Small intestine (tissue), 16 donors: ENCODE measurements at places on chromosomes 1 and 21. TPM values are rescaled to one million over a fixed set of nuclear protein-coding genes. Genes with fewer than 3 reads are reported as not detected.

DNA sequence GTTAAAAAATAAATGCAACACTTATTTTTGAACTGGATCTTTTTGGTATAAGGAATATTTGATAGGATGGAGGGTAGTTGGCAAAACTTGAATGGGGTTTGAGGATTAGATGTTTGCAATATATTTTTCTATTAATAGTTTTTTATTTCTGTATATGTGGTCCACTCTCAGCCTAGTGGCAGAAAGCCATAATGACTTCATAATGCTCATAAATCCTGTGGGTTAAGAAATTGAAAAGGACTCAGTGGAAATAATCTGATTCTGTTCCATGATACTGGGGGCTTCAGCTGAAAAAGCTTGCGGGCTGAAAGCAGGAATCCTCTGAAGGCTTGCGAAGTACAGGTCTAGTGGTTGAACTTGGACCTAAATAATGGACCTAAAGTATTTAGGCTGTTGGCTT is 1028.6 kb upstream of the PRMT6 start:
- no peaks in the 10 kb centered on the region for H3K27me3 ChIP-seq
- no peaks in the 10 kb centered on the region for H3K4me1 ChIP-seq
- no peak overlapping the region for H3K4me3 ChIP-seq
- H3K27ac ChIP-seq: no peak overlapping the region
- no peaks in the 10 kb centered on the region for H3K36me3 ChIP-seq

DNA sequence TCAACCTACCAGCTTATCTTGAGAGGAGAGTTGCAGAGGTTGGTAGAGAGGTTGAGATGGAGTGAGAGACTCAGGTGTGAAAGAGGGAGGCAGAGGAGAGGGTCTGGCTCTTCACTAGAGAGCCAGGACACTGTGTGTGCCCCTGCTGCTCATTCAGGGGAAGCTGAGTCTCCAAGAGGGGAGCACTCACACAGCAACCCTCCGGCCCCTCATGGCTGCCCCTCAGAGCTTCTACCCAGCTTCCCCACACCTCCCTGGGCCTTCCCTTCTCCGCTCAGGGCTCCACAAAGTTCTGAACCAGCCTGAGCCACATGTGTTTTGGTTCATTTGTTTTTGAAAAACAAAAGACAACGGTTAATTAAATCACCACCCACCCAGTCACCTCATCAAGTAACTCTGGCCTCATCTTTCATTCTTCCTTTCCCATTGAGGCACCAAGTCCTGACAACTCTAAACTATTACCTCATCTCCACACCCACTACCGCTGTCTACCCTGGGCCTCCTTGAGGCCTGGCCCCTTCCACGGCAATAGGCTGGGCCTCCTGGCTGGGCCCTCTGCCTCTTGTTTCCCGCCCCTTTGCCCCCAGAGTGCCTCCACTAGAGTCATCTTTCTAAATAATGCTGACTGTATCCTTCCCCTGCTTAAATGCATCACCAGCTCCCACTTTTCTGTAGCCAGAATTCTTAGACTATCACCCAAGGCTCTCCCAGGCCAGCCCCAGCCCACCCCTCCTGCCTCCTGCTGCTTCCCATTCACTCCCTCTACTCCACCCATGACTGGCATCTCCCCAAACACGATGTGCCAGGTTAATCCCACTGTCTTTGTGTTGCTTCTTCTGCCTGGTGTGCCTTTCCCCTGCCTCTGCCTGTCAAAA is 33.0 kb downstream of the TNNT2 start:
- no peaks in the 10 kb centered on the region for H3K27me3 ChIP-seq
- H3K27ac ChIP-seq: no peak overlapping the region
- H3K36me3 ChIP-seq: no peaks in the 10 kb centered on the region
- H3K4me1 ChIP-seq: no peaks in the 10 kb centered on the region
- DNase-seq: no peak

DNA sequence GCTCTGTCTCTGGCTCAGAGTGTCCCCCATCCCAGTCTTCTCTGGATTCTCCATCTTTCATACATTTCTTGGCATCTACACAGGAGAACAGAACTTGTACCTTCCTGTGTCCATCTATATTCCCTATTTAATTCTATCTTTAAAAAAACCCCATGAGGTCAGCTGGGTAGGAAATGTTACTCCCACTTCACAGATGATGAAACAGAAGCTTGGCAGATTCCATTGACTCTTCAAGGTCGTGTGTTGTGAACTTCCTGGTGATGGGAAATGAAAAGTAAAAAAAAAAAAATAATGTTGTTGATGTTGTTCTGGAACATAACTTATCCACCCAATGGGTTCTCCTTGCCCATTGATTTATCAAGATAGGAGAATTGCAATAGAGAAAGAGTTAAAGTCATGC is 8.9 kb downstream of the CHI3L2 start:
- H3K4me3 ChIP-seq: no peak overlapping the region
- no peaks in the 10 kb centered on the region for H3K36me3 ChIP-seq
- DNase-seq: no peak

DNA sequence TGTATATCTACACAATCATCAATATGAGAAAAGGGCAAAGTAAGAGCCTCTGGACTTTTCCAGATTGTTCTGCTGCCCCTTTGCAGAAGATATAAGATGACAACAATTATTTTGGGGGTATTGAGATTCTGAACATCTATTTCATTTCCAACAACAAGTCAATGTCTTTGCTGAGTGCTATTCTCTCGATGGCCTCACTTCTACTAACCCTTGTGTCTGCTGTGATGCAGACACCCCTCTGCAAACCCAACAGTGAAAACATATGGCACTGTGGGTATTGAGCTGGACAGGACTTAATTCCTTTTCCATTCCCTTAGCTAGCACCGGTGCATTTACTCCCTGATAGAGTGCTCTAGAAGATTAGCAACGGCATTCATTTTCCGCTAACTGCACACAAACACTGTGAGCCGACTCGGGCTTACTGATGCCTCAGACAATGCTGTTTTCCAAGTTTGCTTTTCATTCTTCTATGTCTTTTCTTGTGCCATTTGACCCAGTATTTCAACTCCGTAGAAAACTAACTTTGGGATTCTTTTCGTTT is 33.4 kb upstream of the SMYD2 start:
- H3K36me3 ChIP-seq: no peaks in the 10 kb centered on the region
- H3K4me3 ChIP-seq: no peak overlapping the region
- no peak for DNase-seq
- H3K4me1 ChIP-seq: no peaks in the 10 kb centered on the region
- H3K27me3 ChIP-seq: no peaks in the 10 kb centered on the region

DNA sequence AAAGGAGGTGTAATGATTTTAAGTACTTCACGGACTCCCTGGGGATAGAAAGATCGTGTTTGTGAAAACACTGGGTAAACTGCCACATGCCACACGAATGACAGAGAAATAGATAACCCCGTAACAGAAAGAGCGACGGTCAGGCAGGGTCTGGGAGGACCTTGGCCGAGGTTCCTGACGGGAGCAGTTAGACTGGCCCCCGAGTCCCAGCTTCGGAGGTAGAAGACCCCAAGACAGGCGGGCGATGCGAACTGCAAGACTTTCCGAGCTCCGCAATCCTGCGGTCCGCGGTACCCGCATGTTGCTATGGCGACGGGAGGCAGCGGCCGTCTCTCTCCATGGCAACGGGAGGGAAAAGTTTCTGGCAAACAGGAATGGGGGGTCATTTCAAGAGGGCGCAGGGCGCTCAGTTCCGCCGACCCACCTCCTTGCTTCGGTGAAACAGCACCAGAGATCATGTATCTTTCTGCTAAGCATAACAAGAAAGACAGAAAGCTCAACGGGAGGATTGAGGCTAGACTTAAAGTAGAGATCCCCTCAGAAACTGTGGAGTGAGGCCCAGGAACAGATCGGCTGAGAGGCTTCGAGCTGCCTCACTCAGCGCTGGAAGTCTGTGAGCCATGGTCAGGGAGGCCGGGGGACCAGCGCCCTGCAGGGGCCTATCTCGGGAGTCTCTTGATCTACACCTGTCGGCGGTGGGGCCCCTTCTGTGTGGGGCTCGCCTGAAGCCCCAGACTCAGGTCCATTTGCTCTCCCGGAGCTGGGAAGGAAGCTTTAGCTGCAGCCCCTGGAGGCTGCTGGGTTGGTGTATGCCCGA is 685 bp upstream of the SYT6 start:
- no peaks in the 10 kb centered on the region for H3K36me3 ChIP-seq
- H3K4me1 ChIP-seq: peaks cover 13% of the 10 kb centered on the region
- H3K27me3 ChIP-seq: peaks cover 35% of the 10 kb centered on the region

GRCh38 chr21:14771593-14771992 is 225.5 kb upstream of the SAMSN1 start:
- H3K4me1 ChIP-seq: no peaks in the 10 kb centered on the region
- DNase-seq: no peak
- H3K36me3 ChIP-seq: no peaks in the 10 kb centered on the region
- H3K27ac ChIP-seq: no peak overlapping the region
- H3K4me3 ChIP-seq: no peak overlapping the region
- H3K27me3 ChIP-seq: no peaks in the 10 kb centered on the region

DNA sequence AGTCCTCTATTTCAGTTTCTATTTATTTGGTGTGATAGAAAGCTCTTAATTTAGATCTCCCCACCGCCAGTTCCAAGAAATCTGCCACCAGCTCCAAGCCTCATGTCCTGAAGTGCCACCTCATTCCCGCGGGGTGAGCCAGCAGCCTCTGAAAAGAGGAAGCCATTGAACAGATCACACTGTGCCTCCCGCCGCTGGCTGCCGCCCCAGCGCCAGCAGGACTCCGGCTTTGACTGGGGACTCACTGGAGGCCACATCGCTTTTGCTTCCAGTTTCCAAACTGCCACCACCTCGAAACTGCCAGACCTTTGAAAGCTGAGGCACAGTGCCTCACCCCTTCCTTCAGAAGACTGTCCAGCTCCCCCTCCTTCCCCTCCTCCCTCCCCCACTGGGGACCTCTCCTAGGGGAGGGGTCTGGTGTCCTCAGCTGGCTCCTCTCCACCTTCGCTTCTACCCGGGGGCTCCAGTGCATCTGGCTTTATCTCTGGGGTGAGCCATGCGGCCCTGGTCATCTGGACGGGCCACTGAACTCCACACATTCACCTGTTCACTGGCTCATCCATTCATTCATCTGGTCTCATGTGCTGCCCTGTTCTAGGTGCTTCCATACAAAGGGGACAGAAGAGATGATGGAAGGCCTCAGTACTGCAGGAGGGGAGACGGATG is 58.9 kb downstream of the VPS26C start:
- H3K27me3 ChIP-seq: no peaks in the 10 kb centered on the region
- no peak overlapping the region for H3K4me3 ChIP-seq
- H3K4me1 ChIP-seq: no peaks in the 10 kb centered on the region
- H3K36me3 ChIP-seq: peaks cover 3% of the 10 kb centered on the region
- no peak for DNase-seq
- H3K27ac ChIP-seq: no peak overlapping the region

GRCh38 chr1:2352897-2353550 is 38.3 kb downstream of the MORN1 start:
- no peaks in the 10 kb centered on the region for H3K4me1 ChIP-seq
- H3K27me3 ChIP-seq: no peaks in the 10 kb centered on the region

- H3K27ac ChIP-seq: no peak overlapping the region
- no peak overlapping the region for H3K4me3 ChIP-seq
- H3K27me3 ChIP-seq: no peaks in the 10 kb centered on the region
- DNase-seq: no peak
These were observed 191.1 kb upstream of the TMEM51 start for GRCh38 chr1:14962407-14962806.

- H3K27me3 ChIP-seq: no peaks in the 10 kb centered on the region
- no peaks in the 10 kb centered on the region for H3K4me1 ChIP-seq
- DNase-seq: no peak
- H3K27ac ChIP-seq: no peak overlapping the region
- no peak overlapping the region for H3K4me3 ChIP-seq
These were observed 18.6 kb downstream of the GBP6 start for GRCh38 chr1:89382479-89382878.

DNA sequence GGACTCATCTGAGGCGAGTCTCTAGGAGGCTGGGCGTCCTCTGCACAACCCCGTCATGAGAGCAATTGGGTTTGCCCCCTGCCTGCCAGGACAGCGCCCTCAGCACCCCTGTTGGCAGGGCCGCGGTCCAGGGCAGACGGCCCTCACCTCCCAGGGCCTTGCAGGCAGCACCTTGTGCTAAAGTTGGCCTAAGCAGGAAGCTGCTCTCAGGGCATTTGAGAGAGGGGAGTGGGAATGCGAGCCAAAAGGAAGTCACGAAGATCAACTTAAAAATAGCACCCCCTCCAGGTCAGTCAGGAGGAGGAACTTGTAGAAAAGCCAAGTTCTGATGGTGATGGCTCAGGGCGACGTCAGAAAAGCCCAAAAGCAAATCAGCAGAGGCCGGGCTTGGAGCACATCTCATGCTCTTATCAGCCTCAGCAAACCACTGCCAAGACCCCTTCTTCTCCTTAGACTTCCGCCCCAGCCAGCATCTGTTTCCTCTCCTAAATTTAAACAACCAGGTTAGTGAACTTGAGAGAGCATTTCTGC is 12.6 kb upstream of the ADORA3 start:
- DNase-seq: no peak
- peaks cover 9% of the 10 kb centered on the region for H3K27me3 ChIP-seq

- no peaks in the 10 kb centered on the region for H3K4me1 ChIP-seq
- no peaks in the 10 kb centered on the region for H3K36me3 ChIP-seq
- no peak for DNase-seq
- H3K4me3 ChIP-seq: no peak overlapping the region
- no peaks in the 10 kb centered on the region for H3K27me3 ChIP-seq
These were observed 14.2 kb upstream of the F13B start for GRCh38 chr1:197081117-197081753.

DNA sequence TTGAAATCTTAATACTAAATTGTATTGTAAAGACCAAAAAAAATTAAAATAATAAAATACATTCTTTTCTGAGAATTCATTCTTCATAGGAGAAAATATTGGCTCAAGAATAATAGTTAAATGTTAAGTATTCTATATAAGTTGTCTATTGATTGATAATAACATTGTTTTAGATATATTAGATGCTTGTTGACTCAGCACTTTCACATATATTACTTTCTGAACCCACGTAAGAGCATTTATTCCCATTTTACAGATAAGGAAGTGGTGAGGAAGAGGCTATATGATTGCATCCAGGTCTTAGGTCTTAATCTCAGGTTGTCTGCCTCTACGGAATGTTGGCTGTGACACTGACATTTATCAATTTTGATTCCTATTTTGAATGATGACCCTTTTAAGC is 898.8 kb downstream of the TTLL7 start:
- H3K27ac ChIP-seq: no peak overlapping the region
- H3K36me3 ChIP-seq: no peaks in the 10 kb centered on the region
- no peaks in the 10 kb centered on the region for H3K27me3 ChIP-seq
- no peaks in the 10 kb centered on the region for H3K4me1 ChIP-seq
- no peak overlapping the region for H3K4me3 ChIP-seq

DNA sequence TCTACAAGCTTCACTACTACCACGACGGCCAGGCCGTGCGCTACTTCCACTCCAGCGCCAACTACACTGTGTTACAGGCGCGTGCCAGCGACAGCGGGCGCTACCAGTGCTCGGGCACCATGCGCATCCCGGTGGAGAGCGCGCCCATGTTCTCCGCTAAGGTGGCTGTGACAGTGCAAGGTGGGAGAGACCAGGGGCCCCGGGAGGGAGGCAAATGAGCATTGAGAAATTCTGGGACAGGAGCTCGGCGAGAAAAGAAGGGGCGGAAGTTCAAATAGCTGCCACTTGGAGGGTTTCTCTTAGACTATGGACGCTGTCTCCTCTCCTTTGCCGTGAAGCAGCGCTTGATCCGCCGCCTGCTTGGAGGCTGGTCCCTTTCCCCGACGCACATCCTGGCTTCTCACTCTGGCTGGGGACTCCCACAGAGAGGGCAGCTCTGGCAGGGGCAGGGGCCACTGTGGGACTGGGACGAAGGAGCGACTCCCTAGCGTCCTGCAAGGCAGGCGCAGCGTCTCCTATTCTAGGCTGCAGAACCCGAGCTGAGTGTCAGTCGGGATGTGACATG is 4.6 kb downstream of the FCRLB start:
- peak; percentile 69 for DNase-seq
- H3K27me3 ChIP-seq: peaks cover 3% of the 10 kb centered on the region
- no peaks in the 10 kb centered on the region for H3K36me3 ChIP-seq
- H3K27ac ChIP-seq: peak overlapping the region; percentile 65
- H3K4me1 ChIP-seq: no peaks in the 10 kb centered on the region

The KRTAP21-2 gene
- not detected for polyA plus RNA-seq
